ENCODE measurements at places on chromosomes 3 and 15.

DNA sequence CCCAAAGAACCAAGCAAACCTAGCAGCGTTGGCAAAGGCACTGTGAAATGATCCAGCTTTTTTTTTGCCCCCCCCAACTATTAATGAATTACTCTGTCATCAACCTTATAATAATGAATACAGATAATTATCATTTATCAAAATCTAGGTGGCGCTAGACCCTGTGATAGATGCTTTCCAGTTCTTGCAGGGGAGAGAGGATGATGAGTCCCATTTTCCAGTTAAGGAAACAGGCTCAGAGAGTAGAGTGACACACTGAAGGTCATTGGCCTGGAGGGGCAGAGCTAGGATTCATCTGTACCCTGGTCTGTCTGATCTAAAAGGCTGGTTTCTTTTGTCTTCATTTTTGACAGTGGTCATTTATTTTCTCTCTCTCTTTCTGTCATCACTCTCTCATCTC, 5.0 kb downstream of the ACOX2 start:
- DNase-seq, result no peak

DNA sequence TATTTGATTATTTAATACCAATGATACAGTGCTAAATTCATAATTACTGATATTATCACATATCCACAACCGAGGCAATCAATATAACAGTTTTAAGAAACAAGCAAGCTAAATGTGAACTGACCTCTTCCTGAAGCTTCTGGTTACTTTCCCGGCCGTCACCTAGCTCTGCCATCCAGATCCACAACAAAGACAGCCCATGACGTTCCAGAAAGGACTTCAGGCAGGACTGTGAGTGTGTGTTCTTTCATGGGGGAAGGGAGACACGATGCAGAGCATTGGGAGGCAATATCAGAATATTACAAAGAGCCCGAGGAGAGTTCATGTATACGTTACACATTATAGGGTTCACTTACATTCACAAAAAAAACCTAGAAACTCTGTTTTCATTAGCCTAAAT, 77.8 kb downstream of the SETD2 start:
- no peak for DNase-seq

DNA sequence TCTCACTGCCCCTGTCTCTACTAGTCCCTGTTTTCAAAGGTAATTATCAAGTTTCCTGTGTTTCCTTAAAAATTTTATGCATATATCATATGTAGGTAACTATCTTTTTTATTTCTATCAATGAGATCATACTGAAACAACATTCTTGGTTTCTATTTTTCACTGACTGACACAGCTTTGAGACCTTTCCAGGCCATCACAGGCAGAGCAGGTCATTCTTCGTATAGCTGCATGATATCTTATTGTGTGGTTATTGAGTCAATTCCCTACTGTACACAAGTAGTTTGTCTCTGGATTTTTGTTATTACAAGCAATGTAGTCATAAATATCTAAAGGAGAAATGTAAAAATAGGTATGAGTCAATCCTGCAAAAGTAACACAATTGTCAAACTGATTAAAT, 169.6 kb downstream of the CFAP20DC start:
- DNase-seq, result no peak

DNA sequence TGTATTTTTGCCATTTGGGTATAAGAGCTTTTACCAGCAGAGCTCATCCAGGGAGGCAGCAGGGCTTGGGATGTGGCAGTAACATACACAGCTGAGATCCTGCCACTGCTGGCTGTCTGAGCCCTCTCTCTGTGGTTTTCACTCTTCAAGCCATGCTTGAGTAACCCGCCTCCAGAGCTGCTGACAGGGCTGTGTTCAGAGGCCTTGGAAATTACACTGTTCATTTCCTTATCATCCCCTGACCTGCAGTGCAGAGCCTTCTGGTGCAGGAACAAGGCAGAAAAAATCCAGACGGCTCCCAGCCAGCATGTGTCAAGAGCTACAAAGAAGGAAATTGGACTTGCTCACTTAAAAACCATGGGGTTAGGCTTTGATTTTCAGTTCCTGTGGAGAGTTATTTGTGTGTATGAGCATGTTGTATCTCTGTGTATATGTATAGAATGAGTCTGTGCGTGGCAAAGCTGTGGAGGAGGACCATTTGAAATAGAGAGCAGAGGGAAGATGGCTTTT, 47.0 kb downstream of the ZNF609 start:
- peak; percentile 19 for DNase-seq

DNA sequence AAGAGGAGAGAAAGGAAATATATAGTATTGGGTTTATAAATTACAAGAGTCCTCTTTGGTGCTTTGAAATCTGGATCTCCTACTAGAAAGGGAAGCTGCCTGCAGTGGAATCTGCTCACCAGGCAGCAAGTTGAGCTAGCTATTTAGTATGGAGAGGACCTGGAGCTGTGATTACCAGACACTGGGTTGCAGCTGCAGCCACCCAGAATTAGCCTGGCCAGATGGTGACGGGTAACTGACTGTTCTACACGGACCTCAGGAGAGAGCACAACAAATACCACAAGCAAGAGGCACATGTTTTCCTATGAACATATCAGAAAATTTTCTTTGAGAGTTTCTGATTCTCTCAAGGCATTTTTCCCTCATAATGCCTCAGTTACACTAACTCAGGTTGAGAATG, 46.5 kb downstream of the SYNPR start:
- no peak for DNase-seq

DNA sequence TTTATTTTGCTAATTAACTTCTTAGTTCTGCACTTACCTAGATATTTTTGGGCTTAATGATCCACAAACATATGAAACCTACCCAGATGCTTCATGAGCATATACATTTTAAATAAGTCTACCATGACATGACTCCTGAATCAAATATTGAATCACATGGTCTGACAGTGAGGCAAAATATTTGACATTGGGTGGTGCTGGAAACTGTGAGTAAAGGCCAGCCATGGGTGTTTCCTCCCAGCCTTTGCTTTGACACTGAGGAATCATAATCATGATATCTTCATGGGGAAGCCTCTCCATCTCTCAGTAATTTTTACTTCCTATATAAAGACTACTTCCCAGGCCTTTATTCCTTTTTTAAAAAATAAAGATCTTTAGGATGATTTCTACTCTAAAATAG, 22.8 kb upstream of the SSR3 start:
- DNase-seq, result no peak

- DNase-seq, result no peak
Observed at GRCh38 chr3:167318306-167318705, 61.8 kb downstream of the ZBBX start.
